ENCODE measurements at places on chromosomes 5 and 9. TPM values are rescaled to one million over a fixed set of nuclear protein-coding genes. Genes with fewer than 3 reads are reported as not detected.

DNA sequence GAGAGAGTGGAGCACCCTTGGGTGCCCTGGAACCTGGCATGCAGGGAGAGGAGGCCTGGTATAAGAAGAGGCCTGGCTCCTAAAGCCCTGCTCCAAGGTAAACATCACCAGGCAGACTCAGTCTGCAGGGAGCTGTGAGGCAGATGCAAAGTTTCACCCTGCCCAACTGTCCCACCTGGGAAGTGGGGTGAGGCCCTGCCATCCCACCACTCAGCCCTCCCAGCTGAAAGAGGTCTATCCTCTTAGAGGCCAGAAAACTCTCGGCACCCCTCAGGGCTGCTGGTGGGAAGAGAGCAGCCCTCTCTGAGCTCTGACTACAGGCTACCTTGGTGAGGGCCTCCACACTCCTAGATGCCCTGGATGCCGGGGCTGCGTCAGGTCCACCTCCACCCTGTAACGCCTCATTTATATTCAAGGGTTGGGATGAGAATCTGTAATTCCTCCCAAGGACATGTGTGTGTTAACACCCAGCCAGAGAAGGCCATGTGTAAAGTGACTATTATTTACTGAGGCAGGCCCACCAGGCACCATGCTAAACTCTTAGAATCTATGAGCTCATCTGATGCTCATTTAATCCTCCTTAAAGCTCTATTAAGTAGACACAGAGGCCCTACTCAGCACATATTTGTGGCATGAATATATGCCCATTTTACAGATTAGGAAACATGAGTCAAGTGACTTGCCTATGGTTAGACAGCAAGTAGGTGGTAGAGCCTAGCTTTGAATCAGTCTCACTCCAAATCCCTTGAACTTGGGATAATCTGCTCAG is 205.9 kb downstream of the FSTL4 start:
- DNase-seq, result no peak

DNA sequence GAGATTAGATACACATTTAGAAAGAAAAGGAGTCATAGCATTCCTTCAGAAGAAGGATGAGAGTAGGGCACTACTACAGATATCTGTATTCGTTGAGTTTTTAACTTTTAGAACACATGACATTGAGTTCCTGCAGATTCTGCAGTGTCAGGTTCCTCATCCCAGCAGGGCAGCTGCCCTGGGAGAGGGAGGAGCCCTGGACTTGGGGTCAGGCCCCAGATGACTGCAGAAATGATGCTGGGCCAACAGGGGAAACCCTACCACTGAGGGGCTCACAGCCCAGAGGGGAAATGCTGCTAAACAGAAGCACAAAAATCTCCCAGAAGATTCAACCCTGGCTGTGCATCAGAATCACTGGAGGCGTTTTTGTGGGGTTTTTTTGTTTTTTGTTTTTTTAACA is 68.9 kb upstream of the TAF1L start:
- DNase-seq, result no peak

DNA sequence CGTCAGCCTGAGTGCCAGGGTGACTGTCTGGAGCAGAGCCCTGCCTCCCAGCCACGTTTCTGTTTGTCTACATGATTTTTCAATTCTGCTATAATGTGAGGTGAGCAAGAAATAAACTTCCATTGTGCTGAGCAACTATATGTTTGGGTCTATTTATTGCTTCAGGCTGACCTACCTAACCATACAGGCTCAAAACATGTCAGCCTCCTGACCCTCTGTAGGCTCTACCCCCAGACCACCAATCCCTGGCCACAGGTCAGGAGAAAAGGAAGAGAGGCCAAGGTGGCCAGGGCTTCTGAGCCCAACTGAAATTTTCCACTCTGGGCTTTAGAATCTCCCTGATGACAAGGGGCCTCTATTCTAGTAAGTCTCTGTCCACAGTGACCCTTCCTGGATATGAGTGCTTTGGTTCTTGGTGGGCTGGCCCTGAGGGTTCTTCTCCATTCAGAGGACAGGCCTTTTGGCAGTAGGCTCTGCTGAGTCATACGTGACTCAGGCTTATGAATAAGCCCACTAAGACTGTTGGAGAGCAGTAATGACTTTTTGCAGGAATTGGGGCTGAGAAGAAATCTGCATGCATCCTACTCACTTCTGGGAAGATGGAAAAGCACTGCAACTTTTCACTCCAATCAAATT is 117.2 kb upstream of the TBCA start:
- DNase-seq, result no peak

PCDHA9 gene
- not detected for total RNA-seq

GRCh38 chr5:1268666-1269065 is 26.2 kb downstream of the TERT start:
- DNase-seq, result peak; percentile 81

DNA sequence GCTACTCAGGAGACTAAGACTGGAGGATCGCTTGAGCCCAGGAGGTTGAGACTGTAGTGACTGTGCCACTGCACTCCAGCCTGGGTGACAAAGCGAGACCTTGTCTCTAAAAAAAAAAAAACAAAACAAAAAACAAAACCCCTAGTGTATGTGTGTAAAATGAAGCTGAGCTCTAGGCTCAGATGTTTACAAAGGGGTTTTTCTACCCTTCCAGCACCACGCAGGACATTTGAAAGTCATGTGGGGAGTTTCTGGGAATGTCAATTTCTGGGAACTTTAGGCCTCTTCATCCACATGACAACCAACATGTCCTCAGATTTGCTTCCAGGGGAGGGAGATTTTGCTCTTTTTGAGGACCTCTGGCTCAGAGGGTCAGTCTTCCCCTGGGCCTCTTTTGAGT is 42.4 kb upstream of the AIF1L start:
- DNase-seq, result no peak

GRCh38 chr5:61018062-61018461 is 73.1 kb downstream of the NDUFAF2 start:
- no peak for DNase-seq

- no peak for DNase-seq
Measured at GRCh38 chr5:111132076-111132475, 39.9 kb downstream of the WDR36 start.

DNA sequence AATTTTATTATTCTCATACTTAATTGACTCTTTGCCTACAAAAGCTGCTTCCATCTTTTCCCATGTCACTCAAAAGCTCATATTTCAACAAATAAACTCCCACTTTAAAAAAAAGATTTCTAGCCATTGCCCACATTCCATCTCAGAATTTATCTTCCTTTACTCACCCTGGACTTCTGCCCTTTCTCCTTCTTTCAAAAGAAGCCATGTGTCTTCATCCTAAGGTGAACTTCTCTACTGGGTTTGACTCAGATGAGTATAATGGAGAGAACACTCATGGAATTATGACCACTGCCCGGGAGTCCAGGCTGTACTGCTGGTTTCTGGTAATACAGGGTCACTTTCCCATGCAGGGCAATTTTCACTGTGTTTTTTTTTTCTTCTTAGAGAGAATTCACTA is 548.5 kb upstream of the ZNF462 start:
- no peak for DNase-seq

DNA sequence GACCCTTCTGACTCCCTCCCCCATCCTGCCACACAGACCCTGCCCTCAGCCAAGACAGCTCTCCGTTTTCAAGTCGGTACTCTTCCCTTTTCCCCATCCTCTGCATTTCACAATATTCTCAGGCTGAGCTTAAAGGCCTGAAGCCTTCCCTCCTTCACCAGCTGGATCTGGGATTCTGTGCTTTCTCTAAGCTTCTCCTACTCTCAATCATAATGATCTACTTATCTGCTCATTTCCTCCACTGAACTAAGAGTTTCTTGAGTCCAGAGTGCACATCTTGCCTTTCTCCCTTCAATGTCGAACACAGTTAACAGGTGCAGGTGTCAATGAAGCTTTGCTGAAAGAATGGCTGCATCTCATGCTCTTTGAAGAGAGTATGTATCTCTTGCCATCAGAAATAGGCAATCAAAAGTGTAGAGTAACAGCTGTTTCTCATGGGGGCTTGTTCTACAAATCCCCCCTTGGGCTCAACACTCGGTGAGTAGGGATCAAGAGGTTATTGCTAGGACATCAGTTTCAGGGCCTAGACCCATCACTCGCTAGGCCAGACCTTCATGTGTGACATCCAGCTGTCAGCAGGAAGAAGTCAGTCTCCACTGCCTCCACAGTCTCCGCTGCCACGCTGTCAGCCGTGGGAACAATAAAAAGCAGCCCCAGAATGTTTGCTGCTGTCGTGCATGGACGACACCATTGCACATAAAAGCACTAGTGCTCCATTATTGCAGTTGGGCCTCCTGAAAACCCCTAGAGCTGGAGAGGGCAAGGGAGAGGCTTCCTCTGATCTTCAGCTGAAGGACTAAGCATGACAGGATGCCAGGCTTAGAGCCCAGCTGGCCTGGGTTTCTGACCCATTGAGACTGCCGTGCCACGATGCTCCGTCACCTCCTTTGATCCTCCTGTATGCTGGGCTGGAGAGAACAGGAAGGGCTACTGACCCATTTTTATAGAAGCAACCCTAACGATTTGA is 23.7 kb downstream of the TRAF1 start:
- DNase-seq, result peak; percentile 42

DNA sequence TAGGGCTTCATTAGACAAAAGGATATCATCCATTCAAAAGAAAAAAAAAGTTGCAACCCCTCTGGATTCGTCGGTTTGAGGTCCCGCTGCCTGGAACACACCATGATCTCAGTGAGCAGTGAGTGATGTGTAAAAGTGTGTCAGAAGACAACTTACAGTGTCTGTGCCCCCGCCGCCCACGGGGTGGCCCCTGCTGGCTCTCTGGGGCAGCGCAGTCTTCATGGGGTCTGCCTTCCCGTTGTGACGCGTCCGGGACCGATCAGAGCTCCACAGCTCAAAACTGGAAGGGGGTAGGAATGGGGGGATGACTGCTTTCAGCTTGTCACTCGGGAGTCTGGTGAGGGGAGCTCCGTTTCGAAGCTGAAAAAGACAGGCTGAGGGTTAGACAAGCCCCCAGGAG is 22.6 kb downstream of the ANKS6 start:
- no peak for DNase-seq

DNA sequence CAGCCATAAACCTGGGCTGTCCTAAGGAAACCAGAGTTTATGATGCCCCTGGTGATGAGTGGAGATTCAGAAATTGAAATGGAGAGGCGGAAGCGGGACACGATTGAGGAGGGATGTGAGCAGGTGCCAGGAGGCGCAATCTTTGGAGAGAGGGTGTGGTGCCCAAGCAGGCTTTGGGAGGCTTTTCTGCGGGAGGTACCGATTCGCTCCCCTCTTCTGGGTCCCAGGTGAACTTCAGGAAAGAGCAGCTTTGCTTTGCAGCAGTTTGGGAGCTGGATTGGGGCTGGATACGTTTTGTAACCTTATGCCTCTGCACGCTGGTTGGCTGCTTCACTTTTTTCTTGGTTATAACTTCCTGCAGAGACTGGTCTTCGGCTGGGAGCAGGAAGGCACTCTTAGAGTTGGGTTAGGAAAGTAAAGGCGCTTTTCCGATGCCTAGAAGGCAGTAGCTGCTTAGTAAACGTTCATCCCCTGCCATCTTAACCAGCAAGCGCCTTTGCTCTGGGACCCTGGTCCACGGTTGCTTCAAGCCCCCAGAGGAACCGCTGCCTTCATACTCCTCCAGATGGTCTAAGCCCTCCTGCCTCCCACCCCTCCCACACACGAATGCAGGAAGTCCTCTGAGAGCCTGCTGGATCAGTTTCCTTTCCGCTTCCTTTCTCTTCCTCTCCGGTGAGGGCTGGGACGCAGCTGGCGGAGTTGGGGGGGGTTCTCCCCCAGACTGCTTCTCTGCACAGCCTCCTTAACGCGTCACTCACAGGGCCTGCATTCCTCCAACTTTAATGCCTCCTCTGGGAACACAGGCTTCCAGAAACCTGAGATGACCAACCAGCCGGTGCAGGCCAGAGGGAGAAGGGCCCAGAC is 15.2 kb upstream of the NEK6 start:
- no peak for DNase-seq

DNA sequence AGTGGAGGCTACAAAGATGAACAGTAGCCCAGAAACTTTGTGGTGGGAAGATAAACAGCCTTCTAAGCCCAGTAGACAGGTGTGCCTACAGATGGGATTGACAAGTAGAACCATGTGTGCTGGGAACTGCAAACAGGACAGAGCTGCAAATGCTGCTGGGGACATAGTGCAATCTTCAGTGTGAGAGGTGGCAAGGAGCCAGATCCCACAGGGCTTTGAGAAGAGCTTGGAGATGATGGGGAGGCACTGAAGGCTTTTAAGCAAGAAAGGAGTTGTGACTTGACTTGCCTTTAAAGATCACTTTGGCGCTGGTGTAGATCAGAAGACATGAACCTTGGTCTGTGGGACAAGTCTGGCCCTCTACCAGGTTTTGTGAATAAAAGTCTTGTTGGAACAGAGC is 675.2 kb downstream of the ACTL7B start:
- DNase-seq, result no peak

Data from activated CD8-positive, alpha-beta T cell treated with anti-CD3 and anti-CD28 coated beads for 36 hours (primary cell).